ENCODE measurements at places on chromosomes 5 and 9. TPM values are rescaled to one million over a fixed set of nuclear protein-coding genes. Genes with fewer than 3 reads are reported as not detected.

GRCh38 chr5:139413963-139414362, 10.1 kb upstream of the SPATA24 start:
- DNase-seq, result no peak

DNA sequence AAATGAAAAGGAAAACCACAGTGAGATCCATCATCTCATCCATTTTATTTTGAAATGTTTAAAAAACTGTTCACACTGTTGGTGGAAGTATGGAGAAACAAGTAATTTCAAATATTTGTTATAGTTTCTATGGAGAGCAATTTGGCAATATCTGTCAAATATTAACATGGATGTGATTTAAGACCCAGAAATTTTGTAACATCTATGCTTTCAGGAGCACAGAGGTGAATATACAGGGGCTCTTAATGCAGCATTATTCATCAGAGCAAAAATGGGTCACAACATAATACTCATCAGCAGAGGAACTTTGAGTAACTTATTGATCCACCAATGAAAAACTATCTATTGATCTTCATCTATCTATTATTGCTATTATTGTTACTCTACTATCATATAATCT, 31.4 kb upstream of the SPATA31C2 start:
- DNase-seq, result no peak

The PCDHGA6 gene
- total RNA-seq, result 0.09 TPM

DNA sequence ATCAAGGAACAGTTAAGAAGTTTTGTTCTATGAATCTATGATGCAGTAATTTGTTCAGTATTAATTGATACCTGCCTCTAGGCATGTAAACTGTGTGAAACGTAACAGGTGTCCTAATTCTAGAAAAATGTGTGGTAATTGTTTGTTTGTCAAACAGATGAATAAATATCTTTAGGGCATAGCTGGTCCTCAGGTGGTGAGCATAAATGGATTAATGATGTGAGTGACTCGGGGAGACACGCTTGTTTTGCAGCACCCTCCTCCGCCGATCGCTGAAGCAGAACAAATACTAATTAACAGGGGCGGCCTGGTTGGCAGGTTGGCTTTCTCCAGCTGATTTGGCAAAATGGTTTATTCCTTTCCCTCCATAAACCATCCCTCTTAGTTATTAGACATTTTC, 88.8 kb downstream of the TLE4 start:
- DNase-seq, result no peak

The PLAC8L1 gene
- 0.64 TPM for total RNA-seq

The HAPLN1 gene
- not detected for total RNA-seq

- no peak for DNase-seq
These were observed 120.6 kb downstream of the FOXD1 start for GRCh38 chr5:73327908-73328455.

DNA sequence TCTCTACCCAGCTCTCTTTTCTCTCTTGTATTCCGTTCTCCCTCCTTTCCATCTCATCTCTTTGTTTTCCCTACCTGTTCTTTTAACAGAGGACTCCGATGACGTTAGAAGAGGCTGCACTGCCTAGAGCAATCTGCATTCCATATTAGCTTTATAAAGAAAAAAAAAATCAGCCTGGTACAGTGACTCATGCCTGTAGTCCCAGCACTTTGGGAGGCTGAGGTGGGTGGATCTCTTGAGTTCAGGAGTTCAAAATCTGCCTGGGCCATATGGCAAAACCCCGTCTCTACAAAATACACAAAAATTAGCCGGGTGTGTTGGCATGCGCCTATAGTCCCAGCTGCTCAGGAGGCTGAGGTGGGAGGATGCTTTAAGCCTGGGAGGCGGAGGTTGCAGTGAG, 49.0 kb downstream of the DAPK1 start:
- DNase-seq, result no peak

GRCh38 chr5:97745817-97746216, 562.8 kb upstream of the RIOK2 start:
- DNase-seq, result no peak

The TMC1 gene
- not detected for total RNA-seq

GRCh38 chr9:73714294-73714693, 562.6 kb downstream of the ANXA1 start:
- DNase-seq, result no peak

- DNase-seq, result no peak
These were observed 155.3 kb upstream of the GNA14 start for GRCh38 chr9:77803423-77803822.

DNA sequence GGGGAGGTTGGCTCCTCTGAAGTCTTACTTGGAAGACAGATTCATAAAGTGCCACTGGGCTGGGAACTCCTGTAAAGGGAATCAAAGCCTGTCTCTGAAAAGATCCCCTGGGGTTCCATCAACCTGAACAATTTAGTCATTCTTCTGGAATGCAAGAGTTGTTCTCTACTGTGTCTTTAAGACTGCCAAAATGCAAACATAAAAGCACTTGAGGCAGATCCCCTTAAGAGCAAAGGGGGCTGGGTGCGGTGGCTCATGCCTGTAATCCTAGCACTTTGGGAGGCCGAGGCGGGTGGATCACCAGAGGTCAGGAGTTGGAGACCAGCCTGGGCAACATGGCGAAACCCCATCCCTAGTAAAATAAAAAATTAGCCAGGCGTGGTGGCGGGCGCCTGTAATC, 16.7 kb downstream of the CDKN2AIPNL start:
- DNase-seq, result no peak

The INPP5E gene
- 16.0 TPM for total RNA-seq

DNA sequence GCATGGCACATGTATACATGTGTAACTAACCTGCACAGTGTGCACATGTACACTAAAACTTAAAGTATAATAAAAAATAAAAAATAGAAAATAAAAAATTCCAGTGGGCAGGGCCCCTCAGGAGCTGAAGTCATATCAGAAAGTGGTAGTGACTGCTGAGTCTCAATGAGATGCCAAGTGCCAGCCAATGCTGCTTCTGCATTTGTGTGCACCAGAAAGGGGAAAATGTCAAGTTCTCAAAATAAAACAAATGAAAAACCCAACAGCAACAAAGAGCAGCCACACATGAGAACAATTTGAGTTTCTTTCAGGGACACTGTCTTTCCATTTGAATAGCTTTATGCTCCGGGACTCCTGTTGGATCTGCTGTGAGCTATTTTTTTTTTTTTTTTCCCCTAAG, 117.2 kb upstream of the CCDC112 start:
- no peak for DNase-seq

The ARHGEF37 gene
- total RNA-seq, result 1.8 TPM

The SPINK7 gene
- not detected for total RNA-seq

- DNase-seq, result peak; percentile 48
These were observed 94.4 kb upstream of the IL6ST start for GRCh38 chr5:56088967-56089829.

DNA sequence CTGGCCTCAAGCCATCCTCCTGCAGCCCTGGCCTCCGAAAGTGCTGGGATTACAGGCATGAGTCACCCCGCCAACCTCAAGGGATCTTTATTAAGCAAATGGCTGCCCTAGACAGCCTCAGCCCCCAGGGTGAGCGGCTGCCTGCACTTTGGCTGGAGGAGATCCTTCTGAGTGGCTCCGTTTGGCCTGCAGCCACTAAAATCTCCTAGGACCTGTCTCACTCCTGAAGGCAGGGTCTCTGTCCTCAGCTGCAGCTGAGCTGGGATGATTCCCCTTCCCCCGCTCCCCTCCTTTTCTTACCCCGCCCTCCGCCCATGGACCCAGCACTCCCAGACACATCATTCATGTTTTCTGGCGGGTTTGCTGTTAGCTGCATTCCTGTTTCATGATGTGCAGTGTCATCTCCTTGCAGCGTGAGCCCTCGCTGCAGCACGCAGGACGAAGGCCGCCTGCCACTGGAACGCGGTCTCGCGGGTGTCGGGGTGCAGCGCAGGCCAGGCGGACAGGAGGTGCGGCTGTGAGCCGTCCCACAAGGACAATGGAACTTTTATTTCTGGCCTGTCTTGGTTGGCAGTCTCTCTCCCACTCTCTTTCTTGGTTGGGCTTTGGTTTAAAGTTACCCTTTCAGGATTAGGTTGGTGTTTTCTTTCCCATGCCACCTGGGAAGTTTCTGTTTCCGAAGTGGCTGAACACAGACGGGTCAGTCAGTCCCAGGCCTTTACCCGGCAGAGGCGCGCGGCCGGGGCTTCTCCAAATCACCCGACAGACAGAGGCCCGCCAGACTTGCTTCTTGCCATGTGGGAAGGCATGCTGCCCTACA, 137.1 kb downstream of the FOXD1 start:
- no peak for DNase-seq

DNA sequence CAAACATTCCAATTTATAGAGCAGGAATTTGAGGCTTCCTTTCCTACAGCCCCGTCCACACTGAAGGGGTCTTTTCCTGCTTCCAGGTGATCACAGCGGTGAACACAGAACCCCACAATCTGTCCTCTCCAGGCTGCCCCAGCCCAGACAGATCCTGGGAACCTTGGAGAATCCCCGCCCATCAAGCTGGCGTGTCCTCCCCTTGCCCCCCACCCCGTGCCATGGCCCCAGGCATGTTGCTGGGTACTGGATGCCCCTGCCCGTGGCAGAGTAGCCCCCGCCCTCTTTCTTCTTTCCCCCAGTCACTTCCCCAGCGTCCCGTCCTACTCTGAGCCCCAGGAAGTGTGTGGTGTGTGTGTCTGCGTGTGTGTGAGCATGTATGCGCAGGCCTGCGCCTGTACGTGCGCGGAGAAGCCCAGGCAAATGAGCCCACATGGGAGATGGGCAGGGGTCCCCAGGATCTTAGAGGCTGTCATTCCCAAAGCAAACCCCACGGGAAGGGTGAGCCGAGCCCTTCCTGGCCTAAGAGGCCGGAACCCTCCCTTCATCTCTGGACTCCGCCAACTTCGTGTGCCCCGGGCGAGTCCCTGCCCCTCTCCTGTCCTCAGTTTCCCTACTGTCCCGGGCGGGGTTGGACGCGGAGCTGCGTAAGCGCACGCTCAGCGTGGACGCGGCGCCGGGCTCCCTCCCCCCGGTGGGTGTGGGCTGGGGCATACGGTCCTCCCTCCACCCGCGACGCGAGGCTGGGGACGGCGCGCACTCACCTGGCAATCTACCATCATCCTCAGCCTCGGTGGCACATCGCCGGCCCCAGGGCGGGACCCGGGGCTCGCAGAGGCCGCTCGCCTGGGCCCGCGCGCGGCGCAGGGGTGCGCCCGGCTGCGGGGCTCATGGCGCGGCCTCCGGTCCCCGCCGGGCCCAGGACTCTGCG, 15.2 kb downstream of the GBGT1 start:
- no peak for DNase-seq

DNA sequence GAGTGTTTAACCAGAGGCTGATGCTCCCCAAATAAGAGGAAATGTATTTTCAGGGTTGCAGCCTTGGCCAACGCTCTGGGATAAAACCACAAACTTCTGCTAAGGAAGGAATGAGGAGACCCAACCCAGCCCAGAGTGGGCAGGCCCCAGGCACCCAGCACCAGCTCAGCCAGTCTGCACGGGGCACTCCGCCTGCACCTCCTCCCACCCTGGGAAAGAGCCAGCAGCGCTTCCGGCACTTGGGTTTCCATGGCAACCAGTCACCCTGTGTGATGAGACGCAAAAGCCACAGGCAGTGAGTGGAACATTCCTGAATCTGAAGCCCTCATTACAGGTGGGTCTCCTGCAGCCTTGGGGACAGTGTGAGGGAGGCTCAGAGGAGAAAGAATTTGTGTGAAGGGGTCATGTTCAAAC, 85.2 kb upstream of the ZBTB43 start:
- peak; percentile 84 for DNase-seq

DNA sequence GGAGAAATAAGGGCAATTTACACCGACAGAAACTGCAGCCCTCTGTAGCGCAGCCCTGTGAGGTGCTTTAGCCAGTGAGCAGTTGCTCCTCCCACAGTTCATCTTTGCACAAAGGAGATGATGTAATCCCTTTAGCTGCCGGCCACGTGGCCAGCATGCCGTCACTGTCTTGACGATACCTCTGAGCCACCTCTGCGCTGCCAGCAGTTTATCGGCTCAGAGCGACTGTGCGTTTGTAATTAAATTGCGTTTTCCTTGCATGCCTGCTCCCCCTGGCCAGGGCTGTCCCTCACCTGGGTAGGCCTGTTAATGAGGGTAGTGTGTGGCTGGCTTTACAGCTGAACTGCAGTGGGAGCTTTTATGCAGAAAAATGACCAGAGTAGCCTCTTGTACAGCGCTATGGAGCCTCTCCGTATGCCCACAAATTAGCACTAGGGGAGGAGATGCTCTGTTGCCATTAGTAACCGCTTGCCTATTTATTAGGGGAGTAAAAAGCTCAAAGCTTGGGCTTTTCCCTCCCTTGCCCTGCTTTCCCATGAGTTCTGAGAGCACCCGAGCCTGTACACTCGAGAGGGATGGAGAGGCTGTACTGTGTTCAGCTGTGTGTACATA, 107.0 kb downstream of the TRIO start:
- no peak for DNase-seq
